ENCODE measurements at places on chromosomes 6 and 20.

DNA sequence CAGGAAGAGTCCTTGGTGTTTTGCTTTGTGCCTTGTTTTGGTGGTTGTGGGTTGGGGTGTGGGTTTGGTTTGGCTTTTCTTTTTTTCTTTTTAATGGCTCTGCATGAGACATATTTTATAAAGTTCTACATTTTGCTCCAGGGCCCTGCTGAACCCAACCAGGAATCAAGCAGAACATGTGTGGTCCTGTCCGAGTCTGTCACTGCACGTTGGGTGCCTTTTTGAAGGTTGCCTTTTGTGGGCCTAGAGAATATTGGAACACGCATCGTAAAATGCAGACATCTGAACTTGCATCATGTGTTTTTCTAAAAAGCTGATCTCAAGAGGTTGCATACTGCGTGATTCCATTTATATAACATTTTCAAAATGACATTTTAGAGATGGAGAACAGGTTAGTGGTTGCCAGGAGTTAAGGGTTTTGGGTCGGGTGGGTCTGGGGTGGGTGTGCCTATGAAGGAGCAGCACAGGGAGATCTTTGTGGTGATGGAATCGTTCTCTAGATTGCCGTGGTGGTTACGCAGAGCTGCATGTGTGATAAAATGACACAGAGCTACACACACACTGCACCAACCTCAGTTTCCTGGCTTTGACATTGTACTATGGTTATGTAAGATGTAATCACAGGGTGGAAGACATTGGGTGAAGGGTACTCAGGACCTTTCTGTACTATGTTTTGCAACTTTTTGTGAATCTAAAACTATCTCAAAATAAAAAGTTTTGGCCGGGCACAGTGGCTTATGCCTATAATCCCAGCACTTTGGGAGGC, 80.2 kb downstream of the EYA2 start:
- DNase-seq = no peak

DNA sequence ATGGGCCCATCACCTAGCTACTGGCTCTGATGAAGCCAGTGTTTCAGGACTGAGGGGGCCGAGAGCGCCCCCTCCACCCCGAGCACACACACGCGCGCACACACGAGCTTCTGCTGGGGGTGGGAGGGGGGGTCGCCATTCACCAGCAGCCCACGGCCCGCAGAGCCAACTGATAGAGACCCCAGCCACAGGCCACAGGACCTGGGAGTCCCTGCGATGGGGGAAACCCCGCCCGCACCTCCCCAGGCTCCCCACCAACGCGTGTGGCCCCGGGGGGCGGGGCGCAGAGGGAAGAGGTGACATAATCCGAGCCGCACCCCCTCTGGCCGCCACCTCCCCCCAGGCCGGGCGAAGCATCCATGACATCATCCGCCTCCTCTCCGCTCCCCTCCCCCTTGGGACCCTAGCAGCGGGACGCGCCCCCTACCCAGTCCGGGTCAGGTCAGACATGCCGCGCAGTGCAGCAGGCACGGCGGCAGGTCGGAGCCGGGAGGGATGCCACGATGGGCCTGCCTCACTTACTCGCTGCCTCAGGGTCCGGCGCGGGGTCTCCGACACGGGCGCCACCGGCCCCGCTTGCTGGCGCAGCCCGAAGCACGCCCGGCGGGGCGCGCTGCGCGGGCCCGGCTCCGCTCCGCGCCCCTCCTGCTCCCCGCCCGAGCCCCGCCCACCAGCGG, at the start of gene LZTS3:
TSS of gene LZTS3 (minus strand) at position 617 of the 677 bp plus-strand sequence. CDS start 6,386 bp downstream, outside the sequence.
- DNase-seq = peak; percentile 88

DNA sequence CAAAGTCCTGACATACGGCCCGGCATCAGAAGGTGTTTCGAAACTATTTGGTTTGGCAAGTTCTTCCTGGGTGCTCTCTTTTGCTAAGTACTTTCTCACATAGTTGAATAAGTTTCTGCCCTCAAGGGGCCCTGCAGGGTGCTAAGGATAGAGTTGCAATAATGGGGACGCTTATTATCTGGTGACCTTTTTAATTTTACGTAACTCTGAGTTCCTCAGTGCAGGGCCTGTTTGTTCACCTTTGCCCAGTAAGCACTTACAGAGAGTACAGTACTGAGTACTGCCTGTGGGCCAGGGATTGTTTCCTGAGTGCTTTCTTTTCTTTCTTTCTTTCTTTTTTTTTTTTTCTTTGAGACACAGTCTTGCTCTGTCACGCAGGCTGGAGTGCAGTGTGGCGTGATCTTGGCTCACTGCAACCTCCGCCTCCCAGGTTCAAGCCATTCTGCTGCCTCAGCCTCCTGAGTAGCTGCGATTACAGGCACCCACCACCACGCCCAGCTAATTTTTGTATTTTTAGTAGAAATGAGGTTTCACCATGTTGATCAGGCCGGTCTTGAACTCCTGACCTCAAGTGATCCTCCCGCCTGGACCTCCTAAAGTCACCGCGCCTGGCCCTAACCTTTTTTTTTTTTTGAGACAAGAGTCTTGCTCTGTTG, 4.5 kb upstream of the PXMP4 start:
- no peak for DNase-seq

- no peak for DNase-seq
Measured at GRCh38 chr6:43931201-43931600, 161.2 kb downstream of the VEGFA start.
